ENCODE measurements at places on chromosomes 13 and 19.

DNA sequence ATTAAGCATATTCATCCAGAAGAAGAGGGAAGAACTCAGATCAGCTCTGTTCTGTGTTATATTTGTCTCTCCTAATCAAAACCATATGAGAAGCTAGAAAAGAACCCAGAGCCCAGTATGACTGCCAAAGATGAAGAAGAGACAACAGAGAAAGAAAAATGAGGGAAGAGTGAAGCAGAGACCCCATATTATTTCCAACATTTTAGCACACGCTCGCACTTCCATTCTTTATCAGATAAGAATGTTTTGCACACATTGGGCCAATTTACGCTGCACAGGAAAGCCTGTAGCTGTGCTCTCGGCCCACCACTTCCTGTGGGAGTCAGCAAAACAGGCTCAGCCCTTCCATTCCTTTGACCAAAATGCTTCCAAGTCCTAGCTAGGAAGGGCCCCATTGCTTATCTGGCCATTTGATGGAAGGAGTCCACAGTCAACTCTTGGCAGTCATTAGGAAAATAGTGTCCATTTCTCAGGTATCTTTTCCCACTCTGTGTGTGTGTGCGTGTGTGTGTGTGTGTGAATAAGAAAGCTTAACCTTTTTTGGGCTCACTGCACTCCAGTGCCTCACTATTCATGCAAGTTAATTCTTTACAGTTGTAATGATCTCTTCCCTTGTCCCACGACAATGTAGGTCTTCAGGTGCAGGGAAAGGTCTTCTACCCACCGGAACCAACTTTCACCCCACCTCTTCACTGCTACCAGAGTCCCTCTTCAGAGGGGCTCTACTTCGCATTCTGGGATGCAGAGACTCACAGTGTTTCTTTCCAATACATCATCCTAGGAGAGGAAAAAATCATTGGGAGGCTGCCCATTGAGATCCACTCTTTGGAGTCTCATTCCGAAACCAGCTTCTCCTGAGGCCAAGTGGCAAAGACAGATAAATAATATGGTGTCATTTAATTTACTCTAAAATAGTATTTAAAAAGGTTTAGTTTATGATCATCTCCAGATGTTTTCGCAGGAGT is 237.5 kb downstream of the COG6 start:
- no peak for DNase-seq

DNA sequence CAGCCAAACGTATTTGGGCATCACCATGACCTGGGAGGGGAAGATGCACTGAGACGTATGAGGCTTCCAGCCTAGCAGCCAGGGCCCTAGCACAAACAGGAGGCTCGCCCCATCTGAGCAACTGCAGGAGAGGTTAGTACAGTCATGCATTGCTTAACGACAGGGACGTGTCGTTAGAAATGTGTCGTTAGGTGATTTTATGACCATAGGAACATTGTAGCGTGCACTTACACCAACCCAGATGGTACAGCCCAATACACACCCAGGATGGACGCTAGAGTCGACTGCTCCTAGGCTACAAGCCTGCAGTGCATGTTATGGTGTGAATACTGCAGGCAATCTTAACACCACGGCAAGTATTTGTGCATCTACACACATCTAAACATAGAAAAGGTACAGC is 9.3 kb downstream of the CD177 start:
- DNase-seq = no peak

GRCh38 chr19:8069096-8069973 is 16.8 kb downstream of the CCL25 start:
- DNase-seq = no peak

DNA sequence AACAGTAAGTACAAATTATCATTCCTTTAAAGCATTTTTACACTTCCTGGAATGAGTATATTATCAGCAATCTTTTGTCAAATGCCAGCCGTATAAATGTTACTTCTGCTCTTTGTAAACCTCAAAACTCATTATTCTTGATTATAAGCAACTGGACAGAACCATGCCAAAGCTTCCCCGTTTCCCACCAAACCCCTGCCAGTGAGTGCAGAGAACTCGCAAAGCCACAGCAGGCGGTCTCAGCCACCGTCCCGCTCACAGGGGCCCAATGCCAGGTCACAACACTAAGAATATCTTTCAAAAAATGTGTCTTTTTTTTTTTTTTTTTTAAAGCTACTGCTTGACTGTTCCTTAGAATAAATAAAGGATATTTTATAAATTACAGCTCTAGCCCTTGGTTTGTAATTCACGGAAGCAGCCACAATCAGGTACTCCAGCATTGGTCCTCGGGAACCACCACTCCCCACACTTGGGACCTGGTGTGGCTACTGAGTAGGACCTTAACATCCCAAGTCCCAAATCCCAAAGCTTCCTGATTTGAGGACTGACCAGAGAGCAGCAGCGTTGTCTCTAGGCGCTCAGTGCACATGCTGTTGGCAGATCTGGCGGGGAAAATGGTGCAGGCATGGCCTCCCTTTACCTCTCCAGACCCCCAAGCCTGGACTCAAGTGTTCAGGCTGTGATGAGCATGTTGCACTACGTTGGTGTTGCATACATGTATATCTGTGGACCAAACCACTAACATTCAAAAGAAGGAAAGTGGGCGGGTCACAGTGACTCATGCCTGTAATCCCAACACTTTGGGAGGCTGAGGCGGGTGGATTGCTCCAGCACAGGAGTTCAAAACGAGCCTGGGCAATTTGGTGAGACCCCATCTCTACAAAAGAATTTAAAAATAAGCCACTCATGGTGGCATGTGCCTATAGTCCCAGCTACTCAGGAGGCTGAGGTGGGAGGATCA is 19.0 kb downstream of the KCTD15 start:
- peak; percentile 60 for DNase-seq

GRCh38 chr19:3253270-3253669 is 28.8 kb downstream of the CELF5 start:
- no peak for DNase-seq

DNA sequence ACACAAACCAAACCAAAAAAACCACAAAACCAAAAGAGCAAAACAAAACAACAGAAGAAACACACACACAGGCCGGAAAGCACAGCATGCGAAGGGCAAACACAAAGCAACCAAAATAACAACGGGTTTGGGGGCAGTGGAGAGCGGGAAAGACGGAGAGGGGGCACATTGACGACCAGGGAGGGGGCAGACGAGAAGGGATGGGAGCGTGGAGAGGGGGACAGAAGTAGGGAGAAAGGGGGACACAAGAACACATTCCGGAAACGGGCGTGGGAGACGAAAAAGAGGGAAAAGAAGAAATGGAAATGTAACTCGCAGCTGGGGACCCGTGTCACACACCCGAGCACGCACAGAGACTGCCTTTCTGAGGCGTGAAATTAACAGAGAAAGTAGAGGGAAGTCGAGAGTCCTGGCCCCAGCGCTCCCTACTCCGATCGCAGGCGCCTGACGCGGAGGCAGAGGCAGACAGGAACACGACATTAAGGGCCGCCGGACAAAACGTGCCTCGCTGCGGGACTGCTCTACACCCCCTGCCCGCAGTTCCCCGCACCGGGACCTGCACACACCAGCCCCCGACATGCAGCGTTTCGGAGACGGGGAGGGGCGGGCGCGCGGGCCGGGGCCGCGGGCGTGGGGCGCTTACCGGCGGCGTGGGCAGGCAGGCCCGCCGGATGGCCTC is 652 bp downstream of the POU4F1 start:
- DNase-seq = no peak

DNA sequence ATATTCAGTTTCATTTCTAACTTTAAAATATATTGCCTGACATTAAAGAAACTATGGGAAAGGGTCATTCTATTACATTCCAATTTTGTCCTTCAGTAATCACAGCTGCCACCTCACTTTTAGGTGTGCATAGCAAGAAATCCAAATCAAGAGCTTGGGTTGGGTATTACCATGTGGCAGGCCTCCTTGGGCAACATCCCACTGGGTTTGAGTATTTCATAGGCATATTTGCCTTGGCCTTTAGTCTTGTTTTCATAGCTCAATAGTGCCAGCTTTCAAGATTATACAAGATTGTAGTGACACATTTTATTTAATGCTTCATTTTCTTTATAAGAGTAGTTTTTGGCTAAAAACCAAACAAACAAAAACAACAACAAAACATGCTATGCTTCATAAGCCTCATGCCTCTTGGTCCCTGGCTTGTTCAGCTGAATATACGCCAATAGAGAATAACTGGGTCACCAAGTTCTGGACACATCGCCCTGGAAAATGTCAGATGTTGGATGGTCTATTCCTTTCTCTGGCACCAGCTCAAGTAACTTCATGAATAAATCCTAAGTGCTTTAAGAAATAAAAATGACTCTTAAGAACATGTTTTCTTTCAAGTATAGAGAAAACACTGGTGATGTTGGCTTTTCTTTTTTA is 167.4 kb upstream of the STARD13 start:
- no peak for DNase-seq

- no peak for DNase-seq
Observed at GRCh38 chr13:102814025-102814607, 15.2 kb downstream of the BIVM start.

GRCh38 chr13:100755891-100756290 is 81.3 kb upstream of the TMTC4 start:
- DNase-seq = no peak

- DNase-seq = peak; percentile 14
Observed at GRCh38 chr19:57212109-57212508, 18.7 kb upstream of the AURKC start.

DNA sequence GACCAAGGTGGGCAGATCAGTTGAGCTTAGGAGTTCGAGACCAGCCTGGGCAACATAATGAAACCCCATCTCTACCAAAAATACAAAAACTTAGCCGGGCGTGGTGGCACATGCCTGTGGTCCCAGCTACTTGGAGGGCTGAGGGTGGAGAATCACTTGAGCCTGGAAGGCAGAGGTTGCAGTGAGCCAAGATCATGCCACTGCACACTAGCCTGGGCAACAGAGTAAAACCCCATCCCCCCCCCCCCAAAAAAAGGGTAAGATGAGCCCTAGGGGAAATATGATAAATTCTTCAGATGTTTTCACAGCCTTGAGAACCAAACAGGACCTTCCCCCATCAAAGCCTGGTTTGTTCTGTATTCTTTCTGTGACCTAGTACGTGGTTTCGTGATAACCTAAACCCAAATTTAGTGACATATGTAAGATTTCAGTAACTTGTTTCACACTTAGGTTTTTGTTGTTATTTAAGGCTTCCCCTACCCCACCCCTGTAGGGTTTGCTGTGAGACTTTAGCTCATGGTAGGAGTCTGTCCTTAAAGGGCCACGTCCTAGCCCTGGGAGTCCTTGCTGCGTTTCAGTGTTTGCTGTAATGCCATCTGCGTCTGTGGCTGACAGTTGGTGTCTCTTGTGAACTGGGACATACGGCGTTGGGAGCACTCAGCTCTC is 49.6 kb downstream of the MYO9B start:
- DNase-seq = no peak

- DNase-seq = no peak
Observed at GRCh38 chr13:60134376-60134775, 29.4 kb downstream of the DIAPH3 start.

DNA sequence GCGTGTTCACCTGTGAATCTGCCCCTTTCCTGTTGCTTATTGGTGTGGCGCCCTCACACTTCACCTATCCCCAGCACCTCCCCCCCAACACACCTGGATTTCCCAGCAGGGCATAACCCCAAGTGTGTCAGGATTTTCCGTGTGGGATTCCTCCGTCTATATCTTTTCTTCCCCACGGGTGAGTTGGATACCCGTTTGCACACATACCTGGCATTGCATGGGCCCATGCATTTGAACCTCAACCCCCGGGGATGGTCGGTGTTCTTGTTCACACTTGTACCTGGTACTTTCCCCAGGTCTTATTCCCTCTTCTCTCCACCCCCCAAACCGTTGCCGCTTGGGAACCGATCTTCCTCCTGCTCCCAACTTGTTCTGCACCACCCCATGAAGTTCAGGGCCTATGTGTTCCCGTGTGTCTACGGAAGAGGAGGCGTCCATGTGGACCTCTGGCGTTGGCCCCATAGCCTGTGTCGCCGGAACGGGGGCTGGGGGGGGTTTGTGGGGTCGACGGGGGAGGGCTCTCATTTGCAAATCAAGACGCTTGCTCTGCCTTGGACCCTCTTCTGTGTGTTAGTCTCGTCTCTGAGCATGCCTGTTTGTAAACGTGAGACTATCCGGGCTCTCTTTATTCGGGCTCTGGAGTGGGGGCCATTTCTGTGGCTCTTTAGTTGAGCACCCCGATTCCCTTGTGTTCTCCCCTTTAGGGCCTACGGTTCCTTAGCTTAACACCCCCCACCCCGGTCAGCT is 1.7 kb downstream of the PRR12 start:
- peak; percentile 80 for DNase-seq

DNA sequence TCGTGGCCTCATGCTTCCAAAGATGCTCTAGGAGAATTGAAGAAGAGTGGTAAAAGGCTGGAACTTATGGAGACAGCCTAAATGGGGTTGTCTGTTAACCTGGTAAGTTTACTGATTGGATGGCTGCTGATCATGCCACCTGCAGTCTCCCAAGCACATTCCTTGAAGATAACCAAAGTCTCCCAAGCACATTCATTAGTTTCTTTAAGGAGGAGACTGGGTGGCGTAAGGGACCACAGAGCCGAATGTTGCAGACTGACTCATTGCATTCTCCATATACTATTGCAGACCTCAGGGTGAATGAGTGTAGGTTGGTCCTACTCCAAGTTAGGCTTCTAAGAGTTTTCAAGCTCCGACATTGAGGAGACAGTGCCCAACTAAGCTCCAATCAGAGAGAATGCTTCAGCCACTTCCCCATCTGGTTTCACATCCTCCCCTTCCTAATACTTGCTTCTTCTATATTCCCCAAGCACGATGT is at the start of gene IGFL3:
Gene IGFL3, minus strand, starts transcription at position 51 of the 478 bp plus-strand sequence. Its CDS starts 39 bp downstream, at position 12.
- peak; percentile 48 for DNase-seq

DNA sequence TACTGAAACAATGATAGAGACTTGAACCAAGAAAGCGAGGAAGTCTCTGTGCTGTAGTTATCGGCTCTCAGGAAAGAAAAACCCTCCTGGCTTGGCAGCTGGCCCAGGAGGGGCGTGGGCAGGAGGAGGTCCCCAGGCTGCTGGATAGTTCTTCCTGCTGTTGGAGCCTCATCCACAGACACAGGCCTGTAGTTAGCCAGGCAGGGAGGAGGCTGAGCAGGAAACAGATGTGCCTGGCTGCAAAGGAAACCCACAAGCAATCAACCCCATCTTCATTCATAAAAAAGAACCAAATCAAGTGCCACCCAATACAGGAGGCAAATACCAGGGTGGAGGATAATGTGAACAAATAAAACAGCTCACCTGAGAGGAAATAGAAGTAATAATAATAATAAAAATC is 86.2 kb downstream of the IRS2 start:
- peak; percentile 65 for DNase-seq

- peak; percentile 43 for DNase-seq
Observed at GRCh38 chr13:71817335-71817734, 49.7 kb downstream of the DACH1 start.
